Left kidney (tissue), 8 donors: ENCODE measurements at places on chromosomes 3 and 15. TPM values are rescaled to one million over a fixed set of nuclear protein-coding genes. Genes with fewer than 3 reads are reported as not detected.

Gene XCR1
- polyA plus RNA-seq: 0.15 TPM

Gene KLHDC8B
- polyA plus RNA-seq: 41.1 TPM

Gene IL17RD
- polyA plus RNA-seq: 66.6 TPM

Gene SCAANT1
- 1.0 TPM for polyA plus RNA-seq

Gene LRTM1
- polyA plus RNA-seq: not detected

Gene GOLGA6L4
- polyA plus RNA-seq: 30.5 TPM

Gene TMEM202
- not detected for polyA plus RNA-seq

Gene SLITRK3
- polyA plus RNA-seq: 0.23 TPM

Gene STARD9
- 14.3 TPM for polyA plus RNA-seq

Gene SERPINI2
- polyA plus RNA-seq: 1.9 TPM

Gene COL6A5
- 0.07 TPM for polyA plus RNA-seq
